ENCODE measurements at places on chromosomes 16 and 17. TPM values are rescaled to one million over a fixed set of nuclear protein-coding genes. Genes with fewer than 3 reads are reported as not detected.

Gene HAPSTR1
- 45.1 TPM for total RNA-seq

Gene HBA1
- not detected for total RNA-seq

Gene FLYWCH2
- total RNA-seq, result 85.1 TPM

Gene ABCC6
- not detected for total RNA-seq

Gene TMED6
- total RNA-seq, result not detected

Gene NPIPA3
- total RNA-seq, result not detected

Gene C1QTNF1
- total RNA-seq, result not detected

Gene CD300E
- total RNA-seq, result not detected

Gene CYB561
- total RNA-seq, result 4.0 TPM

- H3K36me3 ChIP-seq, result no peaks in the 10 kb centered on the region
- no peak overlapping the region for H3K27ac ChIP-seq
- no peaks in the 10 kb centered on the region for H3K27me3 ChIP-seq
- peak; percentile 37 for DNase-seq
- H3K4me3 ChIP-seq, result no peak overlapping the region
- H3K4me1 ChIP-seq, result no peaks in the 10 kb centered on the region
Measured at GRCh38 chr17:55500103-55500502, 11.1 kb downstream of the SMIM36 start.

DNA sequence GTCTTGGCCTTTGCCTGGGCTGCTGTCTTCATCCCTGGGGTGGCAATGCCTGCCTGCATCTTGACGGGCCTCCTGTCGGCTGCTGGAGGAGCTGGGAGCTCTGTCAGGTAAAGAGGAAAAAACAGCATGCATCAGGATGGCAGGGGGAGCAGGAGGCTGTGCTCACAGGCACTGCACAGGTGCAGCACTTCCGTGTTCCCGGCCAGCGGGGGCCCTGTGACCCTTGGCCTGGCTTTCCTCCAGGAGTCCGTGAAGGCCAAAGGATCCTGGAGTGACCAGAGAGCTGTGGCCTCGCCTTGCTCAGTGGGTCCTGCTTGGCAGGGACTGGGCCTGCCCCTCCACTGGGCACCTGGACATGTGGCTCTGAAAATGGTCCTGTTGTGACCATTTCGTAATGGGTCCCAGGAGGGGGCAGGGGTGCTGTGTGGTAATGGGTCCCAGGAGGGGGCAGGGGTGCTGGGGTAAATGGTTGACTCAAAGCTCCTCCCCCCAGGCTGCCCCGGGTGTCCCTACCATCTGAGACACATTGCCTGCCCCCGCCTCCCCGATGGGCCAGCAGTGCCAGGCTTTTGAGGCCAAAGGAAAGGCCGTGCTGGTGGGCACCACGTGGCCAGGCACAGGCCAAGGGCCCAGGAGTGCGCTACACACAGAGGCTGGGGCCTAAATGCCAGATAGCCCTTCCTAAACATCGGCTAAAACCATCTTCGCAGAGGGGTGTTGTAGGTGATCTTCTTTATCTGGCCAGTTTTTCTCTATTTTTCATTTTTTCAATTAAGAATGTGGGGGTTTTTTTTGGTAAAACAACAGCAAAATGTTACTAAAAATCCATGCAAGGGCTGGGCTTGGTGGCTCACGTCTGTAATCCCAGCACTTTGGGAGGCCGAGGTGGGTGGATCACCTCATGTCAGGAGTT lies 4.0 kb upstream of the FASN start:
- H3K36me3 ChIP-seq, result no peaks in the 10 kb centered on the region
- H3K27ac ChIP-seq, result no peak overlapping the region
- DNase-seq, result no peak
- no peaks in the 10 kb centered on the region for H3K27me3 ChIP-seq
- H3K4me1 ChIP-seq, result peaks cover 50% of the 10 kb centered on the region

DNA sequence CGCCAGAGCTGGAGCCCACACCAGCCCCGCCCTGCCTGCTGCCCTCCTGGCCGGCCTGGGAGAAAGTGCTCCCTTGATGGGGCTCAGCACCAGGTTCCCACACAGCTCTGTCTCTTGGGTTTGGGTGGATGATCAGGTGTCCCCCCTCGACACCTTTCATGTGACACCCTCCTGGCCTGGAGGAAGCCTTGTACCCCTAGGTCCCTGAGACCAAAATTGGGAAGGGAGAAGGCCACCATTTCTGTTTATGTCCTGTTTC lies 19.4 kb upstream of the PLLP start:
- H3K36me3 ChIP-seq, result no peaks in the 10 kb centered on the region
- no peak for DNase-seq
- no peaks in the 10 kb centered on the region for H3K27me3 ChIP-seq
- H3K4me3 ChIP-seq, result no peak overlapping the region
- H3K4me1 ChIP-seq, result peaks cover 11% of the 10 kb centered on the region
- no peak overlapping the region for H3K27ac ChIP-seq

- peak overlapping the region; percentile 99 for H3K4me3 ChIP-seq
- DNase-seq, result peak; percentile 56
- H3K4me1 ChIP-seq, result peaks cover 35% of the 10 kb centered on the region
- H3K27ac ChIP-seq, result peak overlapping the region; percentile 80
- H3K36me3 ChIP-seq, result peaks cover 5% of the 10 kb centered on the region
- no peaks in the 10 kb centered on the region for H3K27me3 ChIP-seq
Measured at GRCh38 chr17:39400547-39401411, 647 bp downstream of the FBXL20 start.

- no peak overlapping the region for H3K27ac ChIP-seq
- H3K27me3 ChIP-seq, result no peaks in the 10 kb centered on the region
- H3K4me3 ChIP-seq, result no peak overlapping the region
- no peak for DNase-seq
- peaks cover 6% of the 10 kb centered on the region for H3K4me1 ChIP-seq
Measured at GRCh38 chr17:81197831-81198490, 24.8 kb downstream of the CEP131 start.

- peaks cover 7% of the 10 kb centered on the region for H3K4me1 ChIP-seq
- no peak overlapping the region for H3K4me3 ChIP-seq
- H3K36me3 ChIP-seq, result no peaks in the 10 kb centered on the region
- no peak for DNase-seq
- H3K27ac ChIP-seq, result no peak overlapping the region
Measured at GRCh38 chr17:76796081-76796480, 58.2 kb downstream of the MFSD11 start.

DNA sequence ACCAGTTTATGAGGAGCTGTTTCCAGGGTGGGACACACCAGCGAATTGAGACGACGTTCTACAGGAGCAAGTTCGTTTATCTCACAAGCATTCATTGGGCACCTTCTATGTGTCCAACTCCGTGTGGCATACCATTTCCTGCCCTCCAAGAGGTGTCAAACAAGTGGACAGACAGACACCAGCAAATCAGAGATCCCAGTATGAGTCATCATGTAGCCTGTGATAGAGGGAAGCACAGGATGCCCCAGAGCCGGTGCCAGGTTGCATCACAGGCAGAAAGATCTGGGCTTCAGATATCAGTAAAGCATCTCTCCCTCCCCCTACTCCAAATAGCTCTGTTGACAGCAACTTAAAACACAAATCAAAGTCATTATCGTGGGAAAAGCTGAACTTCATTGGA lies 31.8 kb upstream of the MAF start:
- H3K27ac ChIP-seq, result no peak overlapping the region
- H3K4me3 ChIP-seq, result no peak overlapping the region
- no peaks in the 10 kb centered on the region for H3K4me1 ChIP-seq
- H3K36me3 ChIP-seq, result no peaks in the 10 kb centered on the region
- DNase-seq, result no peak

DNA sequence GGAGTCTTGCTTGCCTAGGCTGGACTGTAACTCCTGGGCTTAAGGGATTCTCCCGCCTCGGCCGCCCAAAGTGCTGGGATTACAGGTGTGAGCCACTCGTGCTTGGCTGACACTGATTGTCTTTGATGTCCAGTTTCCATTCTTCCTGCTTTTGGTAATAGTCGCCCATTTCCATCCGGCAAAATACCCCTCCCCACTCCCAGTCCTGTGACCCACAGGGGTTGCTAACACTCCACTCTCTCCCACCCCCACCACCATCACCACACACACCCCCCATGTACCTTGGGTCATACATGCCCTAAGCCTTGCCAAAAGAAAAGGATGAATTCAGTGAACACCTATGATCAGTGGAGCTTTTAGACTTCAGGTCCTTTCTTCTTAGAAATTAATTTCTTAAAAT lies 52.8 kb upstream of the MYH10 start:
- no peak overlapping the region for H3K4me3 ChIP-seq
- H3K4me1 ChIP-seq, result no peaks in the 10 kb centered on the region
- H3K27me3 ChIP-seq, result no peaks in the 10 kb centered on the region
- no peak for DNase-seq

- H3K27ac ChIP-seq, result no peak overlapping the region
- H3K4me1 ChIP-seq, result no peaks in the 10 kb centered on the region
- H3K36me3 ChIP-seq, result no peaks in the 10 kb centered on the region
- no peaks in the 10 kb centered on the region for H3K27me3 ChIP-seq
- DNase-seq, result no peak
Measured at GRCh38 chr17:72616447-72616846, 476.0 kb downstream of the SLC39A11 start.

DNA sequence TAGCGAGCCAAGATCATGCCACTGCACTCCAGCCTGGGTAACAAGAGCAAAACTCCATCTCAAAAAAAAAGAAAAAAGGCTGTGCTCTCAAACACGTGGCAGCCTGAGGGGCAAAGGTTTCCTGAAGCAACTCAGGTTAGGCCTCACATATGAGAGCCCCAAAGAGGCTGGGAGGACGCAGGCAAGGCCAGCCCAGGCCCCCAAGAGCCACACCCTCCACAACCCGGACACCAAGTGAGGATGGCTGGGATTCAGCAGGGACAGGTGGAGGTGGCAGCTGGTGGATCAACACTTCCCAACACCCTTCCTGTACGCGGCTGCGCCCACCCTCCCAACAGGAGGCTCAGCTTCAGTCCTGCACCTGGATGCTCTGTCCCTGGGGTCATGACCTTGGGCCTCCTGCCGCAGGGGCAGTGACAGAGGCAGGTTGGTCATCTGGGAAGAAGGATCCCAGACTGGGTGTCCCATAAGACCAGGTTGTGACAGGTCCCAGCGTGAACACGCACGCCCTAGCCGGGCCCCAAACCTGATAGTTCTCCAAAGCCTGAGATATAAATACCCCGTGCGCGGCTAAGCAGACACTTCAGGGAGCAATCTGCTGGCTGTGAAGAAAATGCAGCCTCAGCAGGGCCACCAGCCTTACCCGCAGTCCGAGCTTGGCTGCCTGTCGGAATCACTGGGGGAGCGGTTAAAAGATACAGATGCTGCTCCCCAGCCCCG lies 78.1 kb downstream of the TIMM22 start:
- H3K27me3 ChIP-seq, result no peaks in the 10 kb centered on the region
- H3K4me1 ChIP-seq, result no peaks in the 10 kb centered on the region
- H3K36me3 ChIP-seq, result peaks cover 27% of the 10 kb centered on the region
- H3K27ac ChIP-seq, result no peak overlapping the region
- no peak overlapping the region for H3K4me3 ChIP-seq
- no peak for DNase-seq

GRCh38 chr16:79456036-79456435 lies 144.5 kb downstream of the MAF start:
- DNase-seq, result no peak
- H3K36me3 ChIP-seq, result no peaks in the 10 kb centered on the region
- no peaks in the 10 kb centered on the region for H3K27me3 ChIP-seq
- H3K4me1 ChIP-seq, result no peaks in the 10 kb centered on the region
- H3K4me3 ChIP-seq, result no peak overlapping the region
- H3K27ac ChIP-seq, result no peak overlapping the region

DNA sequence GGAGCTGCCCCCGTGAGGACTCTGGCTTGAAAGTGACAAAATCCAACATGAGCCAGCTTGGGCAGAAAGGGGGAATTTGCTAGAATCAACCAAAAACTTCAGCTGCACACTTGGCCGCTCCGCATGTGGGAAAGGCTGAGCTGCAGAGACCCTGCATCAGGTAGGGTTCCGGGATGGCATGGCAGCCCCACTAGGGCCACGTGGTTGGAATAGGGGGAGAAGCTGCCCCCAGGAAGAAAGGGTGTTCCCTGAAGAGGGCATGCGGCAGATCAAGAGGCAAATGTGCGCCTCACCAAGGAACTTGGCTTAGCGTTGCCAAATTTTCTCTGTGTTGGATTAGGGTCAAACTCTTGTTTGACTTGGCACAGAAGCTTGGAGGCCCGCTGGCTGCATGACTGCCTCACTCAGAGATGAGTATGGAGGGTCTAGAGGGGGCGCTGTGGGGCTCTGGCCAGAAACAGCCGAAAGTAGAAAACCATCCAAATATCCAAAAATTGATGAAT lies 29.2 kb upstream of the WFIKKN2 start:
- H3K36me3 ChIP-seq, result no peaks in the 10 kb centered on the region
- DNase-seq, result peak; percentile 53
- no peak overlapping the region for H3K27ac ChIP-seq
- H3K27me3 ChIP-seq, result no peaks in the 10 kb centered on the region

GRCh38 chr17:64628641-64629040 lies 33.5 kb downstream of the SMURF2 start:
- no peak overlapping the region for H3K27ac ChIP-seq
- H3K4me3 ChIP-seq, result no peak overlapping the region
- no peak for DNase-seq
- H3K27me3 ChIP-seq, result no peaks in the 10 kb centered on the region
- no peaks in the 10 kb centered on the region for H3K36me3 ChIP-seq

DNA sequence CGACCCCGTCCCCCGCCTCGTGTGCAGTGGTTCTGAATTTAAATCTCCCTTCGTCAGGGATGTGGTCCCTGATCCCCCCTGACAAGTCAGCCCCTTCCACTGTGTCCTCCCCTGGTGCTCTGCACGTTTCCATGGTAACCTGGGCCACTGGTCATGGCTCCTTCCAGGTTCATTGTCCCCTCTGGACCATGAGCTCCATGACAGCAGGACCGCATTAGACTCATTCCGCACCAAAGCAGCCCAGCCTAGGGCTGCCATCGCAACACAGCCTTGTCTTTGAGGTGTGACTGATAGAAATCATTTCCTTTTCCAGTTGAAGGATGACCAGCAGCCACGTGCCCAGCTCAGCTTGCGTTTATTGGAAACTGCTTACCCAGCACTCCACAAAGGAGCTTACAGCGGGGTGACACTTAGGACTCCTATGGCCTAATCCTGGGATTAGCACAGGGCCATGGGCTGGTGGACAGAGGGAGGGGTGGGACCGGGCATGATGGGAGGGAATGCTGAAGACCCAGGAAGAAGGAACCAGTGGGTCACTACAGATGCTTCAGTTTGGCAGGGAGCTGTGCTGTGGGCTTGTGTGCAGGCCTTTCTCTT lies 7.6 kb downstream of the RCVRN start:
- no peaks in the 10 kb centered on the region for H3K27me3 ChIP-seq
- no peak overlapping the region for H3K4me3 ChIP-seq
- no peak for DNase-seq

DNA sequence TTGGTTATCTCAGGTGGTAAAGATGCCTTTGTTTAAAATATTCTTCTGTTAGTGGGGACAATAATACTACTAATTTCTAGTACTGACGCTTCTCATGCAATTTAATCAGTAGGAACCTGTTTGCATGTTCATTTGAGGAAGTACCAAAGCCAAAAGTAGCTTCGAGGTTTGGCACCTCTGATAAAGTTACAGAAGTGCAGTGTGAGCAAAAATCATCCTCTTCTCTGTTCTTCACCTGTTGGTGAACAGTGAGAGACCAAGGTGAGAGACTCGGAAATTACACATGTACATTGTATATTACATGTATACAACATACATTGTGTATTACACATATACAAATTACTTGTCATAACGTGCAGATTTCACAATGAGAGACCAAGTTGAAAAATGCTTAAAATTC lies 404.6 kb downstream of the MAF start:
- H3K27ac ChIP-seq, result no peak overlapping the region
- no peaks in the 10 kb centered on the region for H3K27me3 ChIP-seq
- no peaks in the 10 kb centered on the region for H3K36me3 ChIP-seq
- DNase-seq, result no peak
- H3K4me3 ChIP-seq, result no peak overlapping the region
- H3K4me1 ChIP-seq, result peaks cover 6% of the 10 kb centered on the region

- H3K36me3 ChIP-seq, result no peaks in the 10 kb centered on the region
- no peak overlapping the region for H3K4me3 ChIP-seq
- no peak for DNase-seq
- H3K4me1 ChIP-seq, result no peaks in the 10 kb centered on the region
Measured at GRCh38 chr16:85780281-85780680, 19.1 kb downstream of the EMC8 start.
